ENCODE measurements at places on chromosomes 4 and X.

DNA sequence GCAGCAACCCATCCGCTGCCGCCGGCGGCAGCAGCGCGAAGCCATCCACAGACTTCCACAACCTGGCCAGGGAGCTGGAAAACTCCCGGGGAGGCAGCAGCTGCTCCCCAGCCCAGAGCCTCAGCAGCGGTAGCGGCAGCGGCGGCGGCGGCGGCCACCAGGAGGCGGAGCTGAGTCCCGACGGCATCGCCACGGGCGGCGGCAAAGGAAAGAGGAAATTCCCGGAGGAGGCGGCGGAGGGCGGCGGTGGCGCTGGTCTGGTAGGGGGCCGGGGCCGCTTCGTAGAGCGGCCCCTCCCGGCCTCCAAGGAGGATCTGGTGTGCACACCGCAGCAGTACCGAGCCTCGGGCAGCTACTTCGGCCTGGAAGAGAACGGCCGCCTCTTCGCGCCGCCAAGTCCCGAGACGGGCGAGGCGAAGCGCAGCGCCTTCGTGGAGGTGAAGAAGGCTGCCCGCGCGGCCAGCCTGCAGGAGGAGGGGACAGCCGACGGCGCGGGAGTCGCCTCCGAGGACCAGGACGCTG lies 4.9 kb downstream of the PRDM8 start:
- H3K27me3 ChIP-seq: no peaks in the 10 kb centered on the region
- peak overlapping the region; percentile 87 for H3K27ac ChIP-seq
- H3K36me3 ChIP-seq: peaks cover 5% of the 10 kb centered on the region
- peaks cover 22% of the 10 kb centered on the region for H3K4me1 ChIP-seq
- H3K4me3 ChIP-seq: peak overlapping the region; percentile 87

DNA sequence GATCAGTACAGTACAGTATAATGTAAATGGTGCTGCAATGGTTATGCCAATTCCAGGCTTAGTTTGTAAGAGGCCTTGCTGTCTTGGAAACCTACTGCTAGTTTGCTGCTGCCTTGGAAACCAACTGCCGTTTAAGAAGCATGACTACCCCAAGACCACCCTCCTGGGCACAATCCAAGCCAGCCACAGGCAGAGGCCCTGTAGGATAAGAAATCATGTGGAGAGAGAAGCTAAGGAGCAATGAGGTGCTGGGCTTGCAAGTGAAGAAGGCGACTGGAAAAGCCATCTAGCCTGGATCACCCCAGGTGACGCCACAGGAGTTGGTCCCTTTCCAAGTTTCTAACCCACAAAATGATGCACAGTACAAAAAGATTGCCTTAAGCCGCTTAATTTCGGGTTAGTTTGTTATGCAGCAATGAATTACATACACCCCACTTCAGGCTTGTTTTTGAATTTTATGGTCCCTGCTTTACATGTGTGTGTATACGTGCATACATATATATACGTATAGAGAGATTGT lies 16.9 kb downstream of the ZFP42 start:
- DNase-seq: no peak
- no peaks in the 10 kb centered on the region for H3K4me1 ChIP-seq
- H3K27me3 ChIP-seq: no peaks in the 10 kb centered on the region

- H3K4me1 ChIP-seq: no peaks in the 10 kb centered on the region
- H3K36me3 ChIP-seq: no peaks in the 10 kb centered on the region
- no peak for DNase-seq
- peaks cover 2% of the 10 kb centered on the region for H3K27me3 ChIP-seq
Measured at GRCh38 chrX:50614460-50614859, 143.8 kb upstream of the DGKK start.

GRCh38 chr4:149280806-149281205 lies 534.8 kb downstream of the IQCM start:
- no peaks in the 10 kb centered on the region for H3K4me1 ChIP-seq
- H3K4me3 ChIP-seq: no peak overlapping the region
- H3K27ac ChIP-seq: no peak overlapping the region
- no peaks in the 10 kb centered on the region for H3K27me3 ChIP-seq

- DNase-seq: no peak
- H3K4me1 ChIP-seq: no peaks in the 10 kb centered on the region
- no peak overlapping the region for H3K27ac ChIP-seq
- no peak overlapping the region for H3K4me3 ChIP-seq
- no peaks in the 10 kb centered on the region for H3K27me3 ChIP-seq
- peaks cover 12% of the 10 kb centered on the region for H3K36me3 ChIP-seq
Measured at GRCh38 chr4:91325495-91325894, 978.3 kb upstream of the GRID2 start.

DNA sequence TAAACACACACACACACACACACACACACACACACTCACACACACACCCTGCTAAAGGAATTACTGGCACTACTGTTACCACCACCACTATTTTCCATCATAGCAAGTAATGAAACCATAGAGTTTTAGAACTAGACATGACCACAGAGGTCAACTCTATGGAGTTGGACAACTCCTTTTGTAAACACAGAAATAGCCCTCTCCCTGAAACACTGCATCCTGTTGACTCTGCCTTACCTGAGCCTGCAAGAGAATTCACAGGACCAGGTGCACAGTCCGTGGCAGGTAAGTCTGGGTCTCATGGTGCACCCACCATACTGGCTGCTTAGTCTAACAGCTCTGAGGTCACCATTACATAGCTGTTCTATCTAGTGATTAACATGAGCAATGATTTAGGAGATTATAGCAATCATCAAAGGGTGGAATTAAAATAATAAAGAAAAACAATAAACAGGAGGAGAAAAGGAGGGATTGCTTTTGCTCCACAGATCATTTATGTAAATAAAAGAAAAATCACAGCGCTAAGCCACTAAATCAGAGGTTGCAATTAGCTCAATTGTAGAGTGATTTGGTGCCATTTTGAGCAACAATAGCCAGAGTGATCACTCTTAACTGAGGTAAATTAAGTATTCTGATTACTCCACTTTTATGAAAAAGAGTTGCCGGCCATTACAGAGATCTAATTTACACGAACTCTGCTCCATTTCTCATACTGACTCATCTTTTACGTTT lies 340.0 kb upstream of the RASGEF1B start:
- H3K4me3 ChIP-seq: no peak overlapping the region
- peaks cover 7% of the 10 kb centered on the region for H3K4me1 ChIP-seq
- no peak for DNase-seq

GRCh38 chr4:108889696-108890483 lies 127.0 kb upstream of the ETNPPL start:
- H3K27ac ChIP-seq: no peak overlapping the region
- no peaks in the 10 kb centered on the region for H3K4me1 ChIP-seq
- DNase-seq: no peak
- H3K36me3 ChIP-seq: no peaks in the 10 kb centered on the region
- H3K4me3 ChIP-seq: no peak overlapping the region

GRCh38 chr4:165299399-165300060 lies 27.9 kb upstream of the MSMO1 start:
- no peak overlapping the region for H3K4me3 ChIP-seq
- no peak overlapping the region for H3K27ac ChIP-seq
- peaks cover 26% of the 10 kb centered on the region for H3K36me3 ChIP-seq
- H3K4me1 ChIP-seq: peaks cover 19% of the 10 kb centered on the region

GRCh38 chrX:108722561-108722960 lies 13.8 kb downstream of the IRS4 start:
- no peak for DNase-seq
- no peaks in the 10 kb centered on the region for H3K36me3 ChIP-seq
- H3K27me3 ChIP-seq: no peaks in the 10 kb centered on the region
- no peak overlapping the region for H3K27ac ChIP-seq
- H3K4me3 ChIP-seq: no peak overlapping the region

DNA sequence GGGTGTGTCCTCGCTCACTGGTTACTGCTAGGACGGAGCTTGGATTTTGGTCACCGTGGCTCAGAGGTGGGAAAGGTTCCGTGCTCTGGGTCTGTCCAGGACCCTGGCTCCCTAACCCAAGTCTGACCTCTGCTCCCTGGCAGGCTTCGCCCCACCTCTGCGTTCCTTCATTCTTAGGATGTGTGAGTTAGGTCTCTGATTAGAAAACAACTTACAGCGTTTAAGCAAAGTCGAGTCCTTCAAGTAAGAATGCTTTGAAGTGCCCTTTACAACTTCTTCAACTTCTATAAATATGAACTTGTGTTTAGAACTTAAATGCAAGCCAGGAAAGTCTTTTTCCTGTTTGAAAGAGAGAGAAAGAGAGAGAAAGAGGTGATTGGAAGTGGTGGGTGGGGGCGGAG lies 891 bp downstream of the TLR2 start:
- DNase-seq: no peak
- peaks cover 17% of the 10 kb centered on the region for H3K36me3 ChIP-seq
- H3K27me3 ChIP-seq: peaks cover 4% of the 10 kb centered on the region
- peak overlapping the region; percentile 65 for H3K27ac ChIP-seq
- peaks cover 12% of the 10 kb centered on the region for H3K4me1 ChIP-seq

DNA sequence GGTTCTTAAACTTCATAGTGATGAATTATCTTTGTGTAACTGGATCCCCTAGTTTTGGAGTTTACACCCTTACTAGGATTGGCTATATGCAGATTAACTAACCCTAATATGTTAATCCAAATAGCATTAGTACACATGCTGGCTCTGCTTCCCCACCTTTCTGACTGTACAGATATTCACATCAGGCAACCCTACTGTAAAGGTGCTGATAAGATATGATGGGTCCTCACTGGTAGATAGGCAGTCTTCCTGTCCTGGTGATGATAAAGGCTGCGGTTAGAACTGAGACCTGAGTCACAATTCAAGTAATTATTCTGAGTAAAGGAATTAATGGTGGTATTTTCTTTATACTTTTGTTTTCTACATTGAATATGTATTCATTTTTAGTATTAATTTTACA lies 118.6 kb downstream of the COL4A5 start:
- no peak for DNase-seq
- no peak overlapping the region for H3K27ac ChIP-seq
- H3K36me3 ChIP-seq: no peaks in the 10 kb centered on the region
- no peak overlapping the region for H3K4me3 ChIP-seq
- no peaks in the 10 kb centered on the region for H3K4me1 ChIP-seq

DNA sequence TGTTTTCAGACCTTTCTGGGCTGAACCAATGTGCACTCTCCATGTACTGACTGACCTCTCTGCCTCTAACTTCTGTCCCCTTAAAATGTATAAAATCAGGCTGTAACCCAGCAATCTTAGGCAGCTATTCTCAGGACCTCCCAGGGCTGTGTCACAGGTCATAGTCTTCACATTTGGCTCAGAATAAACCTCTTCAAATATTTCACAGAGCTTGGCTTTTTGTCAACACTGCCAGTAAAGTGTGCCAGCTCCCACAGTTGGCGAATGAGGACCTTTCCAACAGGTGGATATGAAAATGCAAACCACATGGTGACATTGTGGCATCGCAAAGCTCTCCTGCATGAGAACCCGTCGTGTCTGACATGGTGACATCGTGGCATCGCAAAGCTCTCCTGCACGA lies 76.4 kb downstream of the ACOX3 start:
- H3K4me3 ChIP-seq: no peak overlapping the region
- H3K27ac ChIP-seq: no peak overlapping the region
- no peaks in the 10 kb centered on the region for H3K27me3 ChIP-seq
- H3K4me1 ChIP-seq: no peaks in the 10 kb centered on the region
- peaks cover 10% of the 10 kb centered on the region for H3K36me3 ChIP-seq

Measured in memory B cell (primary cell).